Activated CD8-positive, alpha-beta memory T cell treated with anti-CD3 and anti-CD28 coated beads, Interleukin-2, amount 10 ng/mL, durations not matched to agents 7 days and 5 days (primary cell): ENCODE measurements at places on chromosomes 16 and 17.

DNA sequence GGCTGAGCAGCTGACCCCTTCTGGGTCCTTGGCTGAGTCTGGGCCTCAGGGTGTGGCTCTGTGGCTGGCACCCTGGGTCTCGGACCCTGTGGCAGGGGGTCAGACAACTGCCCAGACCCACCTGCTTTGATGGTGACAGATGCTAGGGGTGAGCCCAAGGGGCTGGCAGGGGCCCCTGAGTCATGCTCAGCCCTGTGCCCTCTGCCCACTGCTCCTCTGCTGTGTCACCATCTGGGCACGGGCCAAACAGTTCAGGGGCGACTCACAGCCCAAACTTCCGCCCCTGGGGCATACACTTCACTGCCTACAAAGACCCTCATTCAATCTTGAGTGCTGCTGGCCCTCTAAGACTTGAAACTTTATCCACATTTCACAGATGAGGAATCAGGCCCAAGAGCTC, 5.7 kb downstream of the ADGRG1 start:
- DNase-seq: no peak

DNA sequence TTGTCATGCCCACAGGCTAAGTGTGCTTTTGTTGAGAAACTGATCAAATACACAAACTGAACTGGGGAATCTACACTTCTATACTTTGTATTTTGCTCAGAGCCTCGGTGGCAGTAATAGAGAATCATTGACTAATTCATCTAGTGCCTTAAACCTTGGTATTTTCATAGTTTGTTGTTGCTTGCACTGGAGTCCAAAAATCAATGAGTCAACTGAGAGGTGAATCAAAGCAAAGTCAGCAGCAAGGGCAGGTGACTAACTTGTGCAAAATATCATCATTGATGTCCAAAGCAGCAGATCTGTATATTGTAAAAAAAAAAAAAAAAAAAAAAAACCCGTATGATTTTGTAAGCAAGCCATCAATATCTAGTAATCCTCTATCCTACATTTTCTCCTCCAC, 296.4 kb downstream of the MAP2K6 start:
- no peak for DNase-seq

DNA sequence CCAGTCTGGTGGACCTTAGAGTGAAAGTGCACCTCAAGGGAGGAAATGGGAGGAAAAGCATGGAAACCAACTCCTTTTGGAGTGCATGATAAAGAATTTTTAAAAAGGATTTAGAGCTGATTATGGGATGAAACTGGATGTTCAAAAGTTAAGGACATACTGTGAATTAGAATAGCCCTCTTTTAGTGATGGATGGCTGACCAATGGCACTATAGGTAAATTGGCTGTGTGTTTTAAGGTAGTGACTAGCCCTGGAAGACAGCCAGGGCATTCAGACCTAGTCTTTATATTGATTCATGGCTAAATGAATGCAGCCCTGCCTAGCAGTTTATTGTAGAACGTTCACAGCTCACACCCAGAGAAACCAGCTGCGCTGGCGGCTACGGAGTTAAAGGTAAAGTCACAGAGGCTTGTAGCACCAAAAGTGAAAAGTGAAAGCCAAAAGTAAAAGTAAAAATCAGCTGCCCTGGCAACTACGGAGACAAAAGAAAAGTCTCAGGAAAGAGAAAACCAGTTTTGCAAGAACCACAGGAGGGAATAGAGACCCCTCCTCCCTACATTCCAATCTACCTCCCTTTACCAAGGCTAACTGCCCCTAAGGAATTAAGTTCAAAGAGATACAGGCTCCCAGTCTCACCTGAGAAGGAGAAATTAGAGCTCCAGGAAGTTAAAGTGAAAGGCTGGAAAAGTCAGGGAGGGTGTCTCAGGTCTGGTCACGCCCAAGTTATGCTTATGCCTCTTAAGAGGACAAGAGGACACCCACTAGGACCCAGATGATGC, 21.8 kb downstream of the ACSM1 start:
- DNase-seq: no peak

GRCh38 chr17:74045608-74046280, 157.7 kb upstream of the RPL38 start:
- DNase-seq: no peak

GRCh38 chr17:70366386-70366785, 197.1 kb downstream of the KCNJ2 start:
- DNase-seq: no peak

DNA sequence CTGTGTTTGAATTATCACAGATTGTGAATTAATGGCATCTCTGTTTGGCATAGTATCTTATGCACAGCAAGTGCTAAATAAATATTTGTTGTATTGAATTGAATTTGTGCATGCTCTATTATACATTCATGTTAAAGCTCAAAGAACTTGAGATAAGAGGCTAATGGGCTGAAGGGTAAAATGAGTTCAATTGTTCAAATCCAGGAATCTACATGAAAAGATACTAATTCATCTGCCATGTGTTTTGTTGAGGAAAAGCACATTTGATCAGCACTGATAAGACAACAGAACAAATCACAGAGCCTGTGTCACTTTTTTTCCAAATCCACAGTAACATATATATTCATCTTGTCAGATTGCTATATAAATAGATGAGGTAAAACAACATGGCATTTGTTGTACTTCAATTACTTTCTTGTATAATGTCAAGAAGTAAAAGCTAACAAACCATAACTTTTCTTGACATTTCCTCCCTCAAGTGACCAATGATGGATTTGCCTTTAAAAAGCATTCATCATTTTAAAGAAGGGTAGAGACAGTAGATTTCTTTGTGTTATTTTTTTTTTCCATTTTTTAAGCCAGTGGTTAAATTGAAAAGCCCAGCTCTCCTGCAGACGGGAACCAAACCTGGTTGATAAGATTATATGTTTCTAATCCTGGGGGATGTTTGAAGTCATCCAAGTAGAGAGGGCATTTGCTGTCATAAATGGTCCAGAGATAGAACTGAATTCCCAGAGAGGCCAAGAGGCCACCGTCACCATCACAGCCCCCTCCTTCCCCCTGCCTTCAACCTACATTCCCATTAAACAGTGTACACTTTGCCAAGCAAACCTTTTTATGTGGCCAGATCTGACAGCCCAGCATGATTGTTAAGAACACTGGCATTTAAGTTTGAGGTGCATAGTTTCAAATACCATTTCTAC, 123.0 kb downstream of the CHD9NB start:
- DNase-seq: no peak

DNA sequence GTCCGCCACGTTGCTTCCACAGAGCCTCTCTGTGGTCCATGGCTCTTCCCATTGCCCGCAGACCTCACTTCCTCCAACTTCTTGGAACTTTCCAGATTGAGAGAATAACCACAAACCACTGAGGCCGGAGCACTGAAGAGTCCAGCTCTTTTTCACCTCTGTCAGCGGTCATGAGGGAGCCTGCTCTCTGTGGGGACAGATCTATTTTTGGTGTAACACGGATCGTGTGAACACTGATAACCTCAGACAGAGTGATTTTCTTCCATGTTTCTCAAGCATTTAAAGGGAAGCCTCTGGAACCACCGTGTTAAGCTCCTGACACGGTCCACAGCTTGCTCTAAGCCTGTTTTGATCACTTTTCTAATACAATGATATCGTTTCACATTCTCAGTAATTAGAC, 49.7 kb downstream of the NTN1 start:
- no peak for DNase-seq

- DNase-seq: no peak
Observed at GRCh38 chr17:17767154-17767869, 69.5 kb downstream of the SREBF1 start.
